Activated T-cell treated with anti-CD3 and anti-CD28 coated beads for 1 hour (primary cell): ENCODE measurements at places on chromosomes 1 and 21.

DNA sequence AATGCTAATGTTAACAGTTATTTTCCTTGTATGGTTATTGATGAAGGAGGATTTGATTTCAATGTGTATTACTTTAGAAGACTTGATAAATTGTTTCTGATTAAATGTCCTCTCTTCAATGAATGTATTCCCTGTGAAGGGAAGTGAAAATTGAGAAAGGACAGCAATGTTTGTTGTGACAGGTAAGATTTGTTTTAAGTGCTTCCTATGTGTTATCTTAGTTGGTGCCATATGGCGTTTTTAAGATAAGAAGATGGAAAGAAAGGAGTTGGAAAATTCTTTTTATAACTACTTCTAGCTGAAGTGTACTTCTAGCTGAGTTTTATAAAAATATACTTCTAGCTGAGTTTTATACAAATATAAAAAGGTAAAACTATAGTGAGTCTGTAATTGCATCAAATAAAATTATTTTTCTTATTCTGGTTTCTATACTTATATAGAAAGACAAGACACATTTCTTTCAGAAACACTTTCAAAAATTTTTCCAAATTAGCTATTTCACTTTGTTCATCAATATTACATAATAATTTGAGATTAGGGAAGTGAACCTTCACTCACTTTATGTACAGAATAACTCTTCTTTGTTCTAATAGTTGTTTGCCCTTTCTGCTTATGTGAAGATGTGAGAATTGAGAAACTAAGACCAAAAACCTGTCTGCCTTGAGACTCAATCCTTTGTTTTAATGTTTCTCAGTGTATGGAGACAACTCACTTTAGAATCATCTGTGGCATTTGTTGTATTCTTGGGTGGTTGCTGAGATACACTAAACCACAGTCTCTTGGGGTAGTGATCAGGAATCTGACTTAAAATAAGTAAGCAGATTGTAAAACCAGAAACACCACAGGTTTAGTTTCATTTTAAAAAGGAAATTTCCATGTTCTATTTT, 382.9 kb upstream of the B3GALT2 start:
- no peak for DNase-seq

- DNase-seq: no peak
Observed at GRCh38 chr1:230211436-230212145, 144.6 kb downstream of the GALNT2 start.

DNA sequence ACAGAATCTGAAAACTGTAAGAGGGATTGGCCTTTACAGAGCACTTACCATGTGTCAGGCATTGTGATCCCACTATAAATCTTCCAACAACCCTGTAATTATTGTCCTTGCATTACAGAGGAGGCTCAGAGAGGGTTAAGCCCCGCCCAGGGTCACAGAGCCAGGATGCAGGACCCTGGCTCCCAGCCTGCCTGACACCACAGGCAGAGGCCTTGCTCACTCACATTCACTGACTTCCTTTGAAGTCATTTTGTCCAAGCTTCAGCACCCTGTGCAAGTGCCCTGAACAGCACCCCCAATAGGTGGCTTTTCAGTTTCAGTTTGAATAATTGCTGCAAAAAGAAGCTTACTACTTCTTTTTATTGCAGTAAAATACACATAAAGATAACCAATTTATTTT, 256.8 kb upstream of the NFIA start:
- no peak for DNase-seq

DNA sequence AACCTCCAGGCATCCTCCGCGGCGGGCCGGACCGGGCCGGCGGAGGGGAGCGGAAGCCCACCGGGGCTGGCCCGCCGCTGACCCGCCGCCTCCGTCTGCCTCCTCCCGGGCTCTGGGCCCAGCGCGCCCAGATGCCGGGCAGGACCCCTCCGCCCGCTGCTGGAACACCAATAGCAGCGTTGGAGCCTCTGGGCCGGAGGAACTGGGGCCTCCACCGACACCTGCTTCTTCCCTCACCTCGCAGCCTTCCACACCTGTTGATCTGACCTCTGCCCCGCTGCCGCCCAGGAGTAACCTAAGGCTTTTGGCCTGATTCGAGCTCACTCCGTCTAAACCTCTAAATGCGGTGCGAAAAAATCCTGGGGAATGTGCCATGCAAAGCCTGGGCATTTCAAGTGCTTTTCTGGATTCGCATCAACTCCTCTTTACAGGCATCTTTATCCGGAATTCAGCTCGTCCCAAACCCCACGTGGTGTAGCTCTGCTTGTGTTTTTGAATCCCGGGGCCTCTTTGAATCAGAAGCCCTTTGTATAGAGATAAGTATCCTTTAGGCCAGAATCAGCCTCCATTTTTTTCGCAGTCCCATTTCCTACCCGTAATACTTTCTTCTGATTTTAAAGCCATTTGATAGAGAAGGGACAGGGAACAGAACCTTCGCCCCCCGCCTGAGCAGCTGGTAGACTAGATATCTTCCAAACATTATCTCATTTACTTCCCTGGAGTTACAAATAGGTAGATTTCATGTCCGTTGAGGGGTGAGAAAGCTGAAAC, 680 bp upstream of the CNN3 start:
- no peak for DNase-seq

- DNase-seq: no peak
Observed at GRCh38 chr21:37455504-37455911, 88.9 kb downstream of the DYRK1A start.

GRCh38 chr1:201218409-201218808, 27.8 kb downstream of the IGFN1 start:
- DNase-seq: no peak

DNA sequence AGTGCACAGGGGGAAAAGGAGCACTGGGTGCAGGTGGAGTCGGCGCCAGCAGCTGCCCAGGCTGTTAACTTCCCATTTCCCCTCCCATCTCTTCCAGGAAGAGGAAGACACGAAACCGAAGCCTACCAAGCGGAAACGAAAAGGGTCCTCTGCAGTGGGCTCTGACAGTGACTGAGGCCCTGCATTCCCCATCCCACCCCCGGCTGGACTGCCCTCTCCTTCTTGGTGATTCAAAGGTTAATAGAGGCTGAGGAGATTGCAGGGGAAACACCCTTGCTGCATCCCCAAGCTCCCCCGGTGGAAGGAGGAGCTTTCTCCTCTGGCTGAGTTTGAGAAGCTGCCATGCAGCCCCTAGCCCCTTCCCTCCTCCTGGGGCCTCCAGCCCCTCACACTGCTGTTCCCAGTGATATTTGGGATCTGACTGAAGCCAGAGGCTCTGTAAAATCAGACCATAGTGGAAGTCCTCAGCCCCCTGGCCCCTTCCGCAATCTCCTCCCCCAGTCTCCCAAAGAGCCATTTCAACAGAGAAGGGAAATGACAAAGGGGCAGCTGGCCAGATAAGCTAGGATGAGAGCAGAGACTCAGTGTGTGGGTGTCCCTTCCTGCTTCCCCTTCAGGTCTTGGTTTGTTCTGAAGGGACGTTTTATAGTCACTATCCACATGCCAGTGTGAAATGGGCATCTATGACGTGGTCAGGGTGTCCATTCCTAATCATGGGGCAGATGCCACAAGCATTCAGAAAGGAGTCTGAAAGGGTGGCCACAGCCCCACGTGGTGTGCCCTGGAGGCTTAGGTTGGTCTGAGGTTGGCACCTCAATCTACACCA, 1.9 kb upstream of the SLC27A3 start:
- DNase-seq: no peak

DNA sequence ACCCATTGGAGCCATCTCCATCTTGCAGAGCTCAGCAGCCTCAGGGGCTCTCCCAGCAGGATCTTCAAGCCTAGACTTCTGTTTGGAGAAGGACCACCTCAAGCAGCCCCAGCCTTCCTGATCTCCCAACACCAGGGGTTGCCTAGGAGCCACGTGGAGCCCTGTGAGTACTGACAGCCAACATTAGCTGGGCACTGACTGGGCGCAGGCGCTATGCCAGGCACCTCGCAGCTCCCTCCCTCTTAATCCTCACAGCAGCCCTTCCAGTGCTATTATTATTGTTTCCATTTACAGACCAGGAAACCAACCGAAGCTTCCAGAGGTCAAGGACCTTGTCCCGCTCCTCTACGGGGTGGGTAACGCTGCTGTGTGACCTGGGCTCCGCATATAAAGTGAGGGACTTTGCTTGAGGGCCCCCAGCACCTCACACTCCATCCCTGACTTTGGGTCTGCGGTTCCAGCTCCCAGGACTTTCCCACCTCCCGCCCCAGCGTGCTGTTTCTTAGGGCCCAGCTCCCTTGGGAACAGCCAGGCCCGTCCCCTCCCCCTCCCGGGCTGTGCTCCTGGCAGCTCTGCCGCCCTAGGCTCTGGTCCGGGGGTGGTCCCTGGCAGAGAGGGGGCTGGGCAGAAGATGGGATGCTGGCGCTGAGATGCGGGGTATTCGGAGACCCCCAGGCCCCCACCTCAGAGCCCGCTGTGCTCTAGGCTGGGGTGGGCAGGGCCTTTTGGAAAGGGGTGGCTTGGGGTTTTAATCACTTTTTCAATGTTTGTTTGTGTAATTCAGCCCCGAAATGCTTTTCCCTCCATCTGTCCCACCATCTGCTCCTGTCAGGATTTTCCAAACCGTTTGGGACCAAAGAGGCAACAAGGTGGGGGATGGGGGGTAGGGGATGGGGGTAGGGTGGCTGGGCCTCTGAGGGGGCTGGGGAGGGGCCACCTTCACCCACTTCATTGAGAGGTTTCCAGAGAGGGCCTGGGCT, 4.1 kb upstream of the HPCA start:
- DNase-seq: no peak

DNA sequence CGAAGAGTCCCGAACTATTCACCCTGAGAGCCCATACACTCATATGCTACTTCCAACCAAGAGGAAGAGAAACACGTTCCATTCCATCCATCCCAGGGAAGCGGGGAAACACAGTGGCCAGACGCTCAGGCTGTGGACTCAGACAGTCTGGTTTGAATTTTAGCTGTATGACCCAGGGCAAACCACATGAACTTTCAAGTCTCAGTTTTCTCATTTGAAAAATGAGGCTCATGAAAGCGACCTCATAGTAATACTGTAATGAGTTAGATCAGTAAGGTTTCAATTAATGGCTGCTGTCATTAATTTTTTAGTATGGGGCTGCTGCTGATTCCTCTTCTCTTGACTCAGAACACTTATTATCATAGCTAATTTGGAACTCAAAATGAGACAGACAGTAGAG, 1.5 kb downstream of the FCRL4 start:
- DNase-seq: no peak

DNA sequence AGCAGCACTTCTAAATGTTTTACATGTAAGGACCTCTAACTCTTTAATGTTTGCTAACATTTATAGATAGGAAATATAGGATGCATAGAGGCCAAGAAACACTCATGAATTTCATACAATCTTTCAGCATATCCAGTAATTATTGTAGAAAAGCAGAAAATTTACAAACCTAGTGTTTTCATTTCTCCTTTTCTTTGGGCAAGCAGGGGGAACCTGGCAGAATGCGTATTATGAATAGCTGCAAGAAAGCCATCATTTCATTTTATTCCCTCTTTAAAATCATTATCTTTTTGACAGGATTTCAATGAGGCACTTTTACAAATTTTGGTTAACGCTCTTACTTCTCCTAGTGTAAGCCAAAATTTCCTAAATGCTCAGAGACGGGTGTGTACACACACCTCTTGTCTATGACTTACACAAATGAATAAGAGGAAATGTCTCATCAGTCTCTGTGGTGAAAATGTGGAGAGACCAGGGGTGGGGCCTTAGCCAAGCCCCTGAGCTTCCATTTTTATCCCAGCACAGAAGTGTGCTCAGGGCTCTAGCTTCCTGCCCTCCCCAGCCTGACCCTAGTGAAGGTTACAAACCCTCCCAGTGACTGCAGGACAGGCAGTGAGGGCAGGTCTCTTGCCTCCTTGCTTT, 91.6 kb downstream of the LRRC8C start:
- DNase-seq: no peak

DNA sequence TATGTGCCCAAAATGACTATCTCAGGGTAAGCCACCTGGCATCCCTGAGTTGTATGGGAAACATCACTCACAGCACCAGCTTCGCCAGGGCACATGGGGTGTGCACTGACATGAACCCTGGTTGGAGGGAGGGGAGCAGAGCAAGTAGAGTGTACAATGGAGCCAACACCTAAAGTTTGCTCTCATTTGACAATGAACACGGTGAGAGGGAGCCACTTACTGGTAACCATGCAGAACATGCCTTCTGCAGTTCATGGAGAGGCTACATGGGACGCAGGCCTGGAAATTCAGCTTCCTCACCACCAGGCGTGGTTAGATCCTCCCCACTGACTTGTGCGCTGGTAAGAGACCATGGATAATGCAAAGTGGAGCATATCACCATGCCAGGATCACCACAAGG, 10.0 kb upstream of the CPLANE2 start:
- DNase-seq: no peak

DNA sequence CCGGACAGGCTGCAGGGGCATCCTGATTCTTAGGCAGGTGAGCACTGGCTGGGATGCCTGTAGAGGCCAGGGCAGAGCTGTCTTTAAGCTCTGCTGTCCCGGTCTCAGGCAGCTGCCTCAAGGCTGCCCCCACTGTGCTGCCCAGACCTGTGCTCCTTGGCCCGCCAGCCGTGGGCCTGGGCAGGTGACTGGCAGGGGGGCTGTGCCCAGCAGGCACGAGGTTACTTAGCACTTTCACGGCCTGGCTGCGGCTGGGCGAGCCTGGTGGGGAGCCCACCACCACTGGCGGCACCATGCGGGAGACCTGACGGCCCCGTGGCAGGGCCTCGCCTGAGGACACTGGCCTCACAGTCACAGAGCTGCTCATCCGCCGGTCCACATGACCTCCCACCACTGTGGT, 8.2 kb downstream of the CRYBG2 start:
- DNase-seq: no peak

DNA sequence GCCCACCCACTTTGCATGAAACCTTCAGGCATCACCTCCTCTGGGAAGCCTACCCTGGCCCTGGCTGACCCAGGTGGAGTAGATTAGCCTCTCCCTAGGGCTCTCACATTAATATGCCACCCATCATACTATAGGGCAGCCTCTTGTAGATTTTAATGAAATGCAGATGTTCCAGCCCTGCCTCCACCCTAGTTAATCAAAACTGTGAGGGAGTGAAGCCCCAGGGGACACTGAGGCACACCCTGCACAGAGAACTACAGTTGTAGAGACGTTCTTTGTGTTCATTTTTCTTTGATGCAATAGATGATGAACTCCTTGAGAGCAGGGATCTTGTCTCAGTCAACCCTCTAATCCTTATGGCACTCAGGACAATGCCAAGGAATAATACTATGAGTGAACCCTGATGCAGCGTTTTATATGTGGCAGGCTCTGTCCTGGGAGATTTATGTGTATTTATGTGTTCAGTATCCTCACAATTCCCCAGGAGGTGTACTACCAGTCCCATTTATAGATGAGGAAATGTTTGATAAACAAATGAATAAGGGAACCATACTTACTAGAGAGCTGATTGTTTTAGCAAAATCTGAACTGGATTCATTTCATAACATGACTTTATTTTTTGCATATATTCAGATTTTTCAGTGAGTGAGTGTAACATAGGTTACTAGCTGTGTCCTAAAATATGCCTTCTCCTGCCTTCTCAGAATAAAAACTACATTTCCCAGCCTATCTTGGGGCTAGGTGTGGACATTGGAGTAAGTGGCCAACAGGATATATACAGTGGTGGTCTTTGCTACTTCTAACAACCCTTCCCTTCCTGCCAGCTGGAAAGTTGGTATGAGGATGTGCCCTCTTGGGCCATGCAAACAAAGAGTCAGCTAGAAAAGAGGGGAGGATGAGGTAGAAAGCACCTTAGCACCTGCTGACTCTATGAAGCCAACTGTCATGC, 23.5 kb upstream of the PRELP start:
- no peak for DNase-seq
